ENCODE measurements at places on chromosomes 3 and 15.

GRCh38 chr15:66937588-66937987, 127.8 kb upstream of the SMAD3 start:
- no peak for DNase-seq

DNA sequence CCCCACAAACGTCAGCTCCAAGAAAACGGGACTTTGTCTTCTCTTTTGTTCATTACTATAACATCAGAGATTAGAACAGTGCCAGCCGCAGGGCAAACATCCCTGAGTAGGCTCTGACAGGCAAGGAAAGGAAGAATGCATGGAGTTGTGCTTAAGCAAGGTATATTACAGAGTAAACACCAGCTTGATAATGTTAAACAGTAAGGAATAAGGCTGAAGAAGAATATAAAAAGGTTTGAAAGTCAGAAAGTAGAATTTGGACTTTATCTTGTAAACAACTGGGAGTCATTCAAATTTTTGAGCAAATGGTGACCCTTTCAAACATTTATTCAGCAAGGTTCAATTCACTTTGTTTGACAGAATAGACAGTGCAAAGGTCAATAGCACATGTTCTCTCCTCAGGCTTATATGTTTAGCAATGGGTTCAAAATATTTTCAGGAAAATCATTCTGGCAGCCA, 11.0 kb downstream of the GABPB1 start:
- no peak for DNase-seq

DNA sequence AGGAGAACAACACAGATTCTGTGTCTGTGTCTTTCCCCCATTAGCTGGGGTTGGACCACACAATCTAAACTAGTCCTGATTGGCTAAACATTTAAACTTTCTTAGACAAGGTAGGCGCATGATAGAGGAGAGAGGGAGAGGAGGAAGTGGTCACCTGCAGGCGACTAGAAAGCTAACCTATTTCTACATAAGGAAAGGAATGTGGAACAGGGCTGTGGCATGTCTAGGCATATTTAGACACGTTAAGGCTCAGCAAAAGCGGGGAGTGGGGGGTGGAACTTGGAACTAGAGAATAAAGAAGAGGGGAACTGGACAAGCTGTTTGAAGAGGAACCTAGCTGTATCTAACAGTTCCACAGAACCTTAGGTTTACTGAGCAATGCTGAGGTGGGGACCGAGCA, 12.8 kb downstream of the LRRC28 start:
- no peak for DNase-seq

- DNase-seq, result no peak
Observed at GRCh38 chr15:55222588-55222987, 25.8 kb upstream of the RSL24D1 start.

GRCh38 chr3:12188681-12189287, 30.1 kb upstream of the TIMP4 start:
- DNase-seq, result no peak

GRCh38 chr3:194984622-194985021, 286.3 kb downstream of the XXYLT1 start:
- DNase-seq, result no peak

DNA sequence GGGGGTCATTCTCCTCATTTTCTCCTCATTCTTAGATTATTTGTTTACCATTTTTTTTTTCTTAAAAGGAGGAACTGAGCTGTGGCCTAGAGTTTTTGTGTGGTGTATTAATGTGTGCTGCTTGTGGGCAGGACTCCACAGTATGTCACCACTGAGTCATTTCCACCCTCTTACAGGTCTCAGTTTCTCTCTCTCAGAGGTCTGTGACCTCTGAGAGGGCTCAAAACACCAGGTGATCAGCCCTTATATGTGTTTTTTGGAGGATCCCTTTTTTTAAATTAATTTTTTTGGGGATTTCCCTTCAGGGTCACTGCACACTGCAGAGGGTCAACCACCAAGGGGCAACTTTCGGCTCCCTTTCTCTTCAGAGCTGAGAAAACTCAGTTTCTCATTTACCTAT, 166.4 kb downstream of the SUCNR1 start:
- no peak for DNase-seq

- DNase-seq, result no peak
Observed at GRCh38 chr15:71713191-71713809, 97.1 kb upstream of the NR2E3 start.

DNA sequence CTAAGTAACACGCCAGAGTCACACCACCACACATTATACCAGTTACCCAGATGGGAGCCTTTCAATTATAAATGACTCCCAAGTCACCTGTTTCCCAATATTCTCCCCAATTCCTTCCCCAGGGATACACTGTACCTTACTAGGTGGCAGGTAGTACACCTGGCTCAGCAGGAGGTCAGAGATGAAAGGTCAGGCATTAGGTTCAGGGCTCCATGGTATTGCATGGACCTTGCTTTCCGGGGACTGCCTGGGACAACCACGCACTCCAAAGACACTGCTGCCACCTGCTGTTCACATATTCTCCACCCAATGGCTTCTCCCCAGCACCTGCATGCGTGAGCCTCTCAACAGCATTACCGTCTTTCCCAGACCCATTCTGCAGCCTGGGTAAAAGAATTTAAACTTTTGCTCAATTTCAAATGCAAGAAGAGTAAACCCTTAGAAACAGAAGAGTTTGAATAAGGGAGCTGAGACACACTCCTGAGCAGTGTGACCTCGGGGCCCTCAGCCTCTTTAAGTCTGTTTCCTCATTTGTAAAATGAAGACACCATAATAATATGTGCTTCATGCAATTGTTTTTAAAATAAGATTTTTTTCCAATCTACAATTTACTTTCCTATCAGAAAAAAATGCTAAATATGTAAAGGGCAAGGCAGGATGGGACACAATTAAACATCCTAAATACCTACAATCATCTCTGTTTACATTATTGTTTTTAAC, 28.0 kb upstream of the LACTB start:
- DNase-seq, result peak; percentile 83

GRCh38 chr15:49024840-49025239, 21.4 kb downstream of the SECISBP2L start:
- no peak for DNase-seq

DNA sequence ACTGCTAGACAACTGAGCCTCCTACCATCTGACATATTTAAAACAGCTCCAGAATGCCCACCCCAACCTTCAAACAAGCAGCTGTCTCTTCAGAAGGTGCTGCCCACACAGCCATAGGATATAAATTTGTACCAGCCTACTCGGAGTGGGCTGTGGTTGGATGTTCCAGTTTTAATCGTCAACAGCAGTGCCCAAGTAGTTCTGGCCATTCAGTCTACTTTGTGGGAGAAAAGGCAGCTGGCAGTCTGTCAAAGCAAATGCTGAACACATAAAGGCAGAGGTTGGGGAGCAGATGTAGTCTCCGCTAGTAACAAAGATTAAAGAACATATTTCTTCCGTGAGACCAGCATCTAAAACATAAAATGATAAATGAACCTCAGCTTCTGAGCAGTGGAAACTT, 15.9 kb upstream of the ERC2 start:
- DNase-seq, result no peak

DNA sequence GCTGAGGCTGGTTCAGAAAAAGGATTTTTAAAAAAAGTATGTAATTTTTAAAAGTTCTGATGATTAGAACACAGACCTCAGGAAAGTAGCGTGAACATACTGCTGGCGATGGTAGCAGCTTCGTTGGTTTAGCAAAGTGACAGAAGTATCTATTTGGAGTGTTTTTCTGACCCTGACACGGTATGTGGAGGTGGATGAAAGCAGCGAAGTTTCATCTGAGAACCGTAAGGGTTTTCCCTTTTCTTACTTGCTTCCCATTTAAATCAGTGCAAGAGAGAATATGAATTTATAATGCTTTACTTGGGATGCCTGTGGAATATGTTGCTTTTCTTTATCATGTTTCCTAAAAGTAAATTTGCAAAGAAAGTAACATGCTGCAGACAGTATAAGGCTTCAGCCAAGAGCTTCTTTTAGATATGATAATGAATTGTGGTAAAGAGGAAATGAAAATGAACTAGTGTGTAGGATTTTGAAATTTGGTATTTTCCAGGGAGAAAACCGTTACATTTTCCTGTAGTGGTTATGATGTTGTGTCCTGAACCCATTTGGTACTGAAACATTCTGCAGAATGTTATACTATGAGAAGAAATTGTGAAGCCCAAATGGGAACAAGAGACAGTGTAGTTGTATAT, 3.9 kb downstream of the CHST2 start:
- no peak for DNase-seq
